Activated CD4-positive, alpha-beta T cell treated with anti-CD3 and anti-CD28 coated beads for 4 hours (primary cell): ENCODE measurements at places on chromosomes 2 and 18.

GRCh38 chr18:9549405-9549804 lies 65.0 kb downstream of the PPP4R1 start:
- no peak for DNase-seq

DNA sequence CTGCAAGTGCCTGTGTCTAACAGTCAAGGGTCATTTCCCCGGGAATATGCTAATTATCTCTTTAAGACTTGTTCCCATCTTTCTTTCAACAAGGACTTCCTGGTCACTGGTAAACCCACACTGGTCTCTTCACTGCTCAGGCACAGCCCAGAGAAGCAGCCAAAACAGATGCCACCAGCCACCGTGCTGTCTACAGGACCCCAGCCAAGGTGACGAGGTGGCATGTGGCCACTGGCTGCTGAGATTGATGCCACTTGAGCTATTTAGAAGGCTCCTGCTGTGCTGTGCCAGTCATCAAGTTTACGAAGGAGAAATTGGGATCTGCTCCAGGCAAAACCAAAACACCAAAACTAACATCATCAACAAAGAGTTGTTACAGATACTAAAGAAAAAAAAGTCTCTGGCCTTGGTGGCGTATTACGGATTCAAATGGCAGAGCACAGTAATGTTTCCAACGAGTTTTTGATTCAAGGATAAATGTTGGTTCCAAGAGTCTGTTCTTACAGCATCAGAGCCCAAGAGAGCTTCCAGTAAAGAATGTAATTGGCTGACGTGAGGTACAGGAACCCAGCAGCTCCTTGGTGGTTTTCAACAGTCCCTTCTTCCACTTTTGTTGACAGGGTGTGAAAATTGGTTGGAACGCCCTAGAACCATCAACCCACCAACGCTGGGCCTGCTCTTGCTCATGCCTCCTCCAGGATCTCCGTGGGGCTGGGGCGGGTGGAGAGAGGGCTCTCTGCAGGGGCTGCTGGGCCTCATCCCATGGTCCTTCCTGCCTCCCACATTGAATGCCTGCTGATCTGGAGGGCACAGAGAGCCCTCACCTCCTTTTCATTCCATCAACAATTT lies 63.7 kb upstream of the ZCCHC2 start:
- DNase-seq = no peak

DNA sequence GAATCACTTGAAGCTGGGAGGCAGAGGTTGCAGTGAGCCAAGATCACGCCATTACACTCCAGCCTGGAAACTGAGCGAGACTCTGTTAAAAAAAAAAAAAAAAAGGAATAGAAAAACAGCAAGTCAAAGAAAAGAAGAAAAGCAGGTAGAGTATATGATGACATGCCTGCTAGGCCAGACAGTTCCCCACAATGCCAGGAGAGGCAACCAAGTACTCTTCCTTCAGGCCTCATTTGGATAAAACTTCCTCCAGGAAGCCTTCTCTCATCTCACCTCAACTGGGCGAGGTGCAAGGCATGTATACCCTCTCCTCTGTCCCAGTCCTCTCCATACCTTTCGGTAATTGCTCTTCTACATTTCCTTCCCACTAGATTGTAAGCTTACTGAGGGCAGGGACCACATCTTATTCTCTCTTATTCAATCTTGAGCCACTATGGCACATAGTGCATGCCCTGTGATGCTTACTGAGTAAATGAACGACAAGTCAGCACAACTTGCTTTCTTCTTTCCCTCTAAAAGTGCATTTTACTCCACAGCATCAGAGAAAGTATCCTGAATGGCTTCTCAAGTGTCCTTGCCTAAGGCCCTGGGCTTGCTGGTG lies 10.1 kb upstream of the SPRED2 start:
- DNase-seq = no peak

DNA sequence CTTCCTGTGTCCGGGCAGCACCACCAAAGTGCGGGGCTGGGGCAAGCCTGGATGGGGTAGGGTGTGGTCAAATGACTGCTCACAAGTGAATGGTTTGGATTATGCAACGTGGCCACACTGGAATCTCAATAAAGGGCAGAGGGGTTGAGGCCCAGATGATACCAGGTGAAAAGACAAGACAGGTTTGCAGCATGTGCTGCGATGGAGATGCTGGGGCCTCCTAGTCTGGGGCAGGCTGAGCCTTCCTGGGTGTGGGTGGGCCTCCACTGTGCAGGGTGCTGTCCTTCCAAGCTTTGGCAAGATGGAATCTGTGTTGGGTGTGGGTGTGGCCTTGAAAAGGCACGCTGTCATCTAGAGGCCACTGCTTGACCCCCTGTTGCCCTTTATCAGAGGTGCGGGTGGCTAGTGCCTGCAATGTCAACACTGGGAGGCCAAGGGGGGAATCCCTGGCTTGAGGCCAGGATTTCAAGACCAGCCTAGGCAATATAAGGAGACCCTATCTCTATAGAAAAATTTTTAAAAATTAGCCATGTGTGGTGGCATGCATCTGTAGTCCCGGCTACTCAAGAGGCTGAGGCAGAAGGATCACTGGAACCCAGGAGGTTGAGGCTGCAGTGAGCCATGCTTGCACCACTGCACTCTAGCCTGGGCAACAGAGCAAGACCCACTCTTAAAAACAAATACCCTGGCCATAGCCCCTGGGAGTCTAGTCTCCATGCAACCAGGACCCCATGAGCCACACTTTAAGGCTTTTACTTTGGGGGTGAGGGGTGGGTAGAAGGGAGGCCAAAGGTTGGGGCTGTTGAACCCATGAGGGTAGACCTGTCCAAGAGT lies 13.8 kb downstream of the RRM2 start:
- no peak for DNase-seq

GRCh38 chr2:203993560-203993959 lies 57.0 kb downstream of the ICOS start:
- no peak for DNase-seq

DNA sequence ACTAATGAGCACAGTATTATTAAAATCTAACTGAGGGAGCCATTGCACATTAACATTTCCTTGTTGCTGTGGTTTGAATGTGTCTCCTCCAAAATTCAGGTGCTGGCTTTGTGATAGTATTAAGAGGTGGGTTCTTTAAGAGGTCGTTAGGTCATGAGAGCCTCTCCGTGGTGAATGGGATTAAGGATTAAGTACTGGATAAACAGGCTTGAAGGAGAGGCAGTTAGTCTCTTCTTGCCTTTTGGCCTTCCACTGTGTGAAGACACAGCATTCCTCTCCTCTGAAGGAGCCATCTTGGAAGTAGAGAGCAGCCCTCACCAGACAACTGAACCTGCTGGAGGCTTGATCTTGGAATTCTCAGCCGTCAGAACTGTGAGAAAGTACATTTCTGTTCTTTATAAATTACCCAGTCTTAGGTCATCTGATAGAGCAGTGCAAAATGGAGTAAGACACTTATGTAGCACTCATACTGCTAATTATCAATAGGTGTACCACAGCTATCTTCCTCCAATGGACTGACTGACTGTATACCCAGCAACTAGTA lies 182.7 kb downstream of the MYO3B start:
- DNase-seq = no peak

DNA sequence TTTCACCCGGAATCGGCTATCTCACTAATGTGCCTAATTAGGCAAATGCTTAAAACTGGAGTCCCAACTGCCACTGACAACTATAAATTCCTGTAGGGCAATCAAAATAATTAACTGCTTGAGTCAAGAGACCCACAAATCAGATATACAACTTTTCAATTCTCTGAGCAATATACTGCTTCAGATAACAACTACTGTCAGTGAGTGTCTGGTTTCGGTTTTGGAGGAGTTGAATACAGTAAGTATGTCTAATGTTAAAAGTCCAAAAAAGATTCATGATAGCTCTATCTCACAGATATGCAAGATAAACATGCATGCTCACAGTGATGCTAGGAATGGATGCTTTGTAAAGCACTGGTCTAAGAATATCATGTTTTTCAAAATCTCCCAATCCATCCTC lies 283.3 kb downstream of the NRXN1 start:
- no peak for DNase-seq

GRCh38 chr18:6731222-6731596 lies 1.7 kb downstream of the ARHGAP28 start:
- DNase-seq = no peak

DNA sequence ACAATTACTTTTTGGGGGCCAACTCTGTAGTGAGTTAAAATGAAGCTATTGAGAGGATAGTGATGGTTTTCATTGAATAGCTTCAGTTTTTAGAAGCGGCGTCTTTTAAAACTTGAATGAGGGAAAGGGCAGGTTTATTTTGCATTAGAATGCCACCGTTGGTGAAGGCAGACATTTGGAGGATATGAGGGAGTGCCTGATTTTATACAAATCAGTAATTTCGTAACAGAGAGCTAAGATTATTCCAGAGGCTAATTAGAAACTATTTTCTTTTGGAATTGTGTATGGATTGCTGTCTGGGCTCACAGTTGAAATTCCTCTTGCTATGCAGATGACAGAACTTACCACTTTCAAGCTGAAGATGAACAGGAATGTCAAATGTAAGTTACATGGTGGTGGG lies 67.6 kb downstream of the ITGB1BP1 start:
- no peak for DNase-seq

GRCh38 chr2:172739661-172740266 lies 4.1 kb downstream of the RAPGEF4 start:
- no peak for DNase-seq
